ENCODE measurements at places on chromosomes 7 and 10.

DNA sequence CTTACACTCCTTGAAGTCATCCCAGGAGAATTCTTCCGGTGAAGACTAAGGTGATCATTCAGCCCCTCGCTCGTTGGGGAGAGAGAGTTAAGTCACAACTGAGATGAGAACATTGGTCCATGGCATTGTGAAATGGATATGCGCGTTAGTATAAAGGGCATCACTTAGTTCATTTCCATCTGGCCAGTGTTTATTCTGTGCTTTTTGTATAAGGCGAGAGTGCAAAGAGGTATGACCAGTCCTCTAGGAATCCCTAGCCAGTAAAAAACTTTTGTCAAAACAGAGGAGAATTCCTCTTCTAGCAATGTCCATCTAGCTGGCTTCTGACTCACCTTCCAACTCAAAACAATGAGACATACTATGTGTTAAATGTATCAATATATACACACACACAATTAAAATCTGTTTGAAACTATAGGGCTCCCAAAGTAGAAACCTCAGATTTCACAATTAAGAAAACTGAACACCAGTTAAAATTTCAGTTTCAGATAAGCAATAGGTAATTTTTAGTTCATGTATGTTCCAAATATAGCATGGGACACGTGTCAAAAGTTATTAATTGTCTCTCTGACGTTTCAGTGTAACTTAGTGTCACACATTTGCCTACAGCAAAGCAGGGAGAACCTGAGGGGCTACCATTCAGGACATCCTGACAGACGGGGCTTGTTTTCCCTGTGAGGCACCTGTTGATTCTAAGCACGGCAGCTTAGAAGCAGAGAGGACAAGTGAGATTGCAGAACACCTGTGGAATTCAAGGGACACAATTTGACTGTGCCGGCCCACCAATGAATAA lies 158.9 kb downstream of the KLF6 start:
- DNase-seq, result peak; percentile 74

DNA sequence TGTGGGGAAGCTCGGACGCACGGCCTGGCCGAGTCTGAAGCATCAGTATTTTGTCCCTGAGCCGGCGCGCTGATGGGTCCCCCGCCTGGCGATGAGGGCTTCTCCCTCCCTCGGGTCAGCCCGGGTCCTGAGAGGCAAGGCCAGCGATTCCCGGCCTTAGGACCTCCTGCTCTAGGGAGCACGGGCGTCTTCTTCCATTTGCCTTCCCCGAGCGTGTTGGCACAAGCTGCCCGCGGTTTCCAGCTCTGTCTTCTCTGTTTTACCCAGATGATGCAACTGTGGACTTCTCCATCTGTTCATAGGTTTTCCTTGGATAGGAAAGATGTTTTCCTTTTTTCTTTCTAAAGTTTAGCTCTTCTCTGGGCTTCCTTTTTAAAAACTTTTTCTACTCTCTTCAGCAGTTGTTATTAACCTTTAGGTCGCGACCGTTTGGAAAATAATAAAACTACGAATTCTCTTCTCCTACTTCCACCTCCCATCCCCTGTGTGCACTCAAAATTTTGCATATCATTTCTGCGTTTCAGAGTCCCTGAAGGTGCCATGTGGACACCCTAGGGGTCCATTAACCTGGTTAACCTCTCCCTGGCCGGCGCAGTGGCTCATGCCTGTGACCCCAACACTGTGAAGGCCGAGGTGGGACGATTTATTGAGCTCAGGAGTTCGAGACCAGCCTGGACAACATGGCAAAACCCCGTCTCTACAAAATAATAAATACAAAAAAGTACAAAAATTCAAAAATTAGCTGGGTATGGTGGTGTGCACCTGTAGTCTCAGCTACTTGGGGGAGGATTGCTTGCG lies 1.4 kb upstream of the SLC25A28 start:
- DNase-seq, result peak; percentile 90

DNA sequence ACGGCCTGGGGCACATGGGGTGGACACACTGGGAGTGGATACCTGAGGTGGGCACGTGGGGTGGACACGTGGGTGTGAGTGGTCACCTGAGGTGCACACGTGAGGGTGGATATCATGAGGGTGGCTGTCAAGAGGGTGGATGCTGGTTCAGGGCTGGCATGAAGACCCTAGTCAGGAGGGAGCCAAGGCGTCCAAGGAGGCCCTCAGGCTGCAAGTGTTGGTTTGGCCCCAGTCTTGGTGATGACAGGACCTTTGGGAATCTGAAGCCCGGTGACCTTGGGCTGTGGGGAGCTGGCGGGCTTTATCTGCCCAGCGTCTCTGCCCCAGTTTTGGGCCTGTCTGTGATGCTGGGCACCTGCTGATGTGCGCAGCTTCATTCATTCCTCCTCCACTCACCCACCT lies 24.9 kb upstream of the PFKFB3 start:
- DNase-seq, result no peak

DNA sequence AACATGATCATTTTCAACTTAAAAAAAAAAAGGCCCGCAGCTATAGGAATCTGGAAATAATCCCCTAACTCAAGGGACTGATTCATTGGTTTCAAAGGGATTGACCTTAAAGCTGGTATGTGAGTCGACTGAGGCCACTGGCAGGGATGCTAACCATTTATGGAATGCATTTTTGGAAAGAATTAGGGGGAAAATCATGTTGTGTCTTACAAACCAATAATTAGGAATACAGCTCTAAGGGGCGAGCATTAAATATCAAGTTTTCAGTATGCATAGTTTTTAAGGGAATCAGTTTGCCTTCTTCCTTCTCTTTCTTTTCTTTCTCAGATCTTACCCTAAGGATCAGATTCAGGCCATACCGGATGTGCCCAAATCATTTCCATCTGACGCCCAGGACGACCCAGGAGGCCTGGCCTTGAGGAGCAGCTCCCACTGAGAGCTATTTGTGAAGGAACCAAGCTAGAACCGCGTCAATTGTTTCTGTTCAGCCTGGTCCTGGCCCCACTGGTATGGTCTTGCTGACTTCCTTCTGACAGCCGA lies 48.7 kb downstream of the BPGM start:
- DNase-seq, result no peak

DNA sequence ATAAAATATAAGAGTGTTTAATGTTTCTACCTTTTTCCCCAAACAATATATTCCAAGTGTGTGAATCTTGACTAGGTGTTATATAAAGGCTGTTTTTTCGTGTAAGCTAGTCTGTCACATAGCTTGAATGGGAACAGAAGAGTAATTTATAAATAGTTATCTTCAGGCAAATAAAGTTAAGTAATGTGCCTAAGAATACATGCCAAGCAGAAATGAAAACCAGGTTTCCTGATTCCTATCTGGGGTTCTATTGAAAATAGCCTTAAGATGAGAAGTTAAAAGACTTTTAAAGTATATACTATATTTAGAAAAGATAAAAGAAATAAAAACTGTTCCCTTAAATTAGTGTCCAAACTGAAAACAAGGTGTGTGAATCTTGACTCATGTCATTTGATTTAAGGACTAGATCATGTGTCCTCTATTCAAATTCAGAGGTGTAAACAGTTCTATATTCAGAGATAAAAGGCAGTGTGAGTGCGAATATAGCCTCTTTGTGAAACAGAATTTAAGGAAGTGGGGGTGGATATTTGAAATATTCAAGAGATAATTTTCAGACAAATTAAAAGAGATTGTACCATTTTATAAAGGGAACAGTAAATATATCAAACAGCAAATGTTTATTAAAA lies 247.5 kb downstream of the THSD7A start:
- no peak for DNase-seq

GRCh38 chr10:34018784-34019183 lies 684.3 kb upstream of the NRP1 start:
- no peak for DNase-seq

DNA sequence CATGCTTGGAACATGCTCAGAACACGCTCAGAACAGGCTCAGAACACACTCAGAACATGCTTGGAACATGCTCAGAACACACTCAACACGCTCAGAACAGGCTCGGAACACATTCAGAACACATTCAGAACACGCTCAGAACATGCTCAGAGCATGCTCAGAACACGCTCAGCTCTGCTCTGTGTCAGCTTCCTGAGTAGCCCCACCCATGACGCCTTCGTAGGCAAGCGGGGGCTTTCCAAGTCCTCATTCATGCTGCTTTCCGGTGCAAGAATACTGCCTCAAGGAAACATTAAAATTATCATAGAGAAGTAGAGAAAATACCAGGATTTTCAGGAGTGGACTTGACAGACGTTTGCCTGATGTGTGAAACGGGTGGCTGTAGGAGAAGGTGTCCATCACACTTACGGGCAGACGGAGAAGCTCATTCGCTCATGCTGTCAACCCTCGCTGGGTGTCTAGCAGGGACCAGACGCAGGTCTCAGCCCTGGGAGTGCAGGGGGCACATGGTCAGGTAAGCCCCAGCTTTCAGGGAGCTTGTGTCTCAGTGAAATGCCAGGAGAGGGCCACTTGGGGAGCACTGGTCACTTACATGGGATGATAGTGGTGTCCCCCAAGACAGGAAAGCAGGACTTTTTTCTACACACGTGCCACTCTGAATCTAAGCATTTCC lies 24.7 kb downstream of the EN2 start:
- DNase-seq, result no peak

DNA sequence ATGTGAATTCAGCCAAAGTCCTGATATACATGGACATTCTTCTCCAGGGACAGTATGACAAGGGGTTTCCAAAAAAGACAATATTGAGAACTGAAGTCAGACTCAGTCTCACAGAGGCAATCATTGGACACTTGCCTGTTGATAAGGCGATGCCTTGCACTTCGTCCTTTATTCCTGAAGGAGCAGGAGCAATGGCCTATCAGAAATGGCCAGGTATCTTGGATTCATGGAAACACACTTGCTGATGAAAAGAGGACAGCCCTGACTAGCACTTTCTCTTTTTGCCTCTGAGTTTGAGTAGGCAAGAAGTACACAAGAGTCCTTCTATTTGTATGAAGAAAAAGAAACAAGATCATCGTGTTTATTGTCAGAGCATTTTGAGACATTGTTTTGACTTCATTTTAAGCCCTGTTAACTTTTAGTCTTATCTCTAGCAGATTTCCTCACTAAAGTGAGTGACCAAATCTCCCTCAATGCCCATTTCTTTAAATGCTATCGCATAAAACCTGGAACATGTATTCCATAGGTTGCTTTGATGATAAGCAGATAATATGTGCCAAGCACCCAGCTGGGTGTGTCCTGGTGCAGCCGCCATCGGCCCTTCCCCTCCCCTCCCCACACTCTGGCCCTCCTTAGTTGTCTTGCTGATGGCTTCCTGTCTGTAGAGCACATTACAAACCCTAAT lies 26.6 kb downstream of the ST8SIA6 start:
- DNase-seq, result no peak

- peak; percentile 43 for DNase-seq
These were observed at the start of gene RHOBTB1 for GRCh38 chr10:60944058-60944909. Gene RHOBTB1, minus strand, starts transcription at chr10:60944185. Its CDS starts 32,643 bp downstream, at chr10:60911542.

Data from MCF 10A (cell line).